Brain pericyte (primary cell): ENCODE measurements at places on chromosomes 2 and 18.

GRCh38 chr2:59585655-59586054 is 967.8 kb downstream of the BCL11A start:
- no peak for DNase-seq

DNA sequence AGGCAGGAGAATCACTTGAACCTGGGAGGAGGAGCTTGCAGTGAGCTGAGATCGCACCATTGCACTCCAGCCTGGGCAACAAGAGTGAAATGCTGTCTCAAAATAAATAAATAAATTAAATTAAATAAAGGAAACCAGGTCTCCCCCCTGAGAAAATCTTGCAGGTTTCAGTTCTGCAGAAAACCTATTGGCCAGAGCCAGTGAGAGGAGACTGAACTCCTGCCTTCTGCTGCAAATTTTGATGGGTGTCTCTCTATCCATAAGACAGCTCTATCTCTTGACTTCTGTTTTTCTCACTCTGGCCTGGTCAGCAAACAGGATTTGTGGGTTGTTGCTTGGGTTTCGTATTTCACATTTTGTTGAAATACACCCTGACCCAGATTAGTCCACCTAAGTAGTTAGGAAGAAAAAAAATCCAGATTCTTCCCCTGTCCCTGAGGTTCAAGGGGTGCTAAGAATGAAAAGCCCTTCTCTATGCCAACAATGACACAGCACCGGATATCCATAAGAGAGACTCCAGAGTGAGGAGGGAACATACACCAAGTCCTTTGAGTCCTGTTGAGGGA is 86.7 kb upstream of the MAP4K4 start:
- no peak for DNase-seq

DNA sequence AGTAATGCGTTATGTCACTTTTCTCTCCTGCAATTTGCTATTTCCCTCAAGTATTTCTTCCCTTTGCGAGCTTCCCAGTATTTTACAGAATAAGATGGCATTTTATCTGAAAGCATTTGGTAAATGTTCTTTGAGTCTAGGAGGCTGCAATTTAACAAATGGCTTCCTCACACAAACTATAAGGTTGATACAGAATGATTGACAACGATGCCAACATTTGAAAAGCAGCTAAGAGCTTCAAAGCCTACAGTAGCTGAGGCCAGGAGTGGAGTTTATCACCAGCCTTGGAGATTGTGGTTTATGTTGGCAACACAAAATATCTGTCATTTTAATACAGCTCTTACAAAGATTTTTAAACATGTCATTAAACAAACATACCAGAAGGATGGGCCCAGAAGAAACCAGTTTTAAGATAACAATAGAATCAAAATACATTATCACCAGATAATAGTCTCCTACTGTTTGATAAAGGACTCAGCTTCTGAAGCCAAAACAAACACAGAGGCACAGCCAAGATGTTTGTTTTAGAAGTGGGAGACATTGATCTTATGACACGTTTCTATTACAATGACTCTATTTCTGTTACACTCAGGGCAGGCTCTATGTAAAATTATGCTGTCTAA is 711.4 kb upstream of the ACVR2A start:
- DNase-seq = no peak

DNA sequence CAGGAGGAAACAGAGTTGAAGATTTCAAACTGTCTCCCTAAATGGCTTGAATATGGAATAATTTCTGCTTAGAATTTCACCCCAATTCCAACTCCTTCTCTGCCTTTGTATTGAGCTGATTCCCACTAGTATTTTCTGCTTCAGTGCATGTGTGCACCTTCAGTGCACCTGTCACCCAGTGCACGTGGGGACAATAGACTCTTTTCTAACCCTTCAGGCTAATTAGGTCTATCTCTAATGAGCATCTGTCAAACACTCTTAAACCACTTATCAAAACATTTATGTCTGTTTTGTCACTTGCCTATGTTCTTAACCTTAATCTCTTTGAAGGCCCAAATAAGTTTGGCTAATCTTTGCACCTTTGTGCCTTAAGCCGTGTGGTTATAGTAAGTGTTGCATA is 232.0 kb upstream of the NETO1 start:
- DNase-seq = no peak
